ENCODE measurements at places on chromosomes 2 and 18.

DNA sequence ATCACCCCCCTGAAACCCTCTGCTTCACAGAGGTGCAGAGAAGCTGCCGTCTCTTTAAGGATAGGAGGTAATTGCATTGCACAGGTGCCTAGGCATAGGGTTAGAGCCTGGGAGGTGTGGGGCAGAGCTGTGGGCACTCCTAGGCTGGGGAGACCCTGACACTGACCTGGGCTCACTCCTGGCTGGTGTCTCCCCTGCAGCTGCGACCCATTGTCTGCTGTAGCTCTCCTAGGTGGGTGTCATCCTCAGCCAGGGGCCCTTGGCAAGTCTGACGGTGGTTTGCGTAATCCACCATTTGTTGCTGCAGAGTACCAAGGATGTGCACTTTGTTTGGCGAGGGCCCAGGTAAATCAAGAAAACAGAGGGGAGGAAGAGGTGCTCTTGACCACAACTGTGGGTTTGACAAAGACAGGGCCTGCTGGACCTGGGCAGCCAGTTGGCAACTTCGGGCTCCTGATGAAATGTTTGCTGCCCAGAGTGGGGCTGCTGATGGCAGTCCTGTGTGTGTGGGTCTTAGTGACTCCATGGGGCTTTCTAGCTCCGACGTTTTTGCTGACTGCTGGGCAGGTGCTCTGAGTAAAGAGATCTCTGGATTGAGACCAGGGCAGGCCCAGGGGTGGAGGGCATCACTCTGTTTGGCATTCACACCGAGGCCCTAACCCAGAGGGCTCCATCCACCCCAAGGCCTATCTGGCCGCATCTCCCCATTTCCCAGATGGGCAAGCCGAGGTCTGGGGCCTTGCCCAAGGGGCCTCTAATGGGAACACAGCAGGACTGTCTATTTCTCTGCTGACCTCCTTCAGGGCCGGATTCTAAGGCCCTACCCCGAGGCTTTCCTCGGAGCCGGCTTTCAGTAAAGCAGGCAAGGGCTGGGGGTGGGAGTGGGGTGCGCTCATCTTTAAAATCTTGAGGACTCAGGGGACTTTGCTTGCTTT lies 67.7 kb downstream of the EDAR start:
- DNase-seq, result no peak

DNA sequence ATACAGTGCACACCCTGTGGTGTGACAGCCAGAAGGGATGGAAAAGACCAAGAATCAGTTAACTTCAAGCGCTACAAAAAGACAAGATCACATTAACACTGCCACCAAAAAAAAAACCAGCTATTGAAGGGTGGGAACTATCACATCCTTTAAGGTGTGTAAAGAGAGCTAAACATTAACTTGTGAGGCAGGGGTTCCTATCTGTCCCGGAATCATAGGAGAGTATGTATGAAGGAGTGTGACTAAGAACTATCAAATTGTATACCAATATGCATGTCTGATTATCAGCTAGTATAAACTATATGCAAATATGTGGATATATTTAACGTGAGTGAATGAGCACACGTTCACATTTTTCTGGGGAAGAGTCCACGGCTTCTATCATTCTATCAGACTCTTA lies 88.4 kb upstream of the DNER start:
- DNase-seq, result no peak

GRCh38 chr2:17790536-17790935 lies 25.7 kb upstream of the MSGN1 start:
- no peak for DNase-seq

DNA sequence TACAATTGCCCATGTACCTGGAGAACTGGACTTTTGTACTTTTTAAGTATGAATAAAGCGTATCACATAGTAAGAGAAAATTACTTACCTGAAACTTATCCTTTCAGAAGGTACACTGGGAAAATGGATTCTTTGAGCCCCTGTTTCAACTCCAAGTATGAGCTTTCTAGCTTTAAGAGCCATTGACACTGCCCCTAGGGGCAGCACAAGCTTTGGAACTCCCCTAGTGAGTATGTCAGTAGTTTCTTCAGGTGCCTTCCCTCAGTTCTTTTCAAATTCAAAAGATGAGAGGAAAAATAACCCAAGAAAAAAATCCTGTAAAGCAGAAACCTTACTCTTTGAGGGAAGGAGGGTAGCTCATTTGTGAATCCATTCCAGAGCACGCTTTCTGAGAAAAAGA lies 124.1 kb downstream of the MEMO1 start:
- DNase-seq, result no peak

GRCh38 chr2:215431778-215432758 lies 3.8 kb downstream of the FN1 start:
- DNase-seq, result no peak

- DNase-seq, result no peak
Observed at GRCh38 chr2:236661061-236661761, 91.6 kb downstream of the ACKR3 start.

GRCh38 chr2:174088706-174089460 lies 123.7 kb upstream of the SP3 start:
- no peak for DNase-seq

GRCh38 chr2:134405611-134406081 lies 151.8 kb downstream of the MGAT5 start:
- DNase-seq, result no peak

Measured in stimulated activated CD8-positive, alpha-beta memory T cell treated with anti-CD3 and anti-CD28 coated beads, Interleukin-7, amount 100 ng/mL, for 1 hour (primary cell).